ENCODE measurements at places on chromosomes 2 and 18.

DNA sequence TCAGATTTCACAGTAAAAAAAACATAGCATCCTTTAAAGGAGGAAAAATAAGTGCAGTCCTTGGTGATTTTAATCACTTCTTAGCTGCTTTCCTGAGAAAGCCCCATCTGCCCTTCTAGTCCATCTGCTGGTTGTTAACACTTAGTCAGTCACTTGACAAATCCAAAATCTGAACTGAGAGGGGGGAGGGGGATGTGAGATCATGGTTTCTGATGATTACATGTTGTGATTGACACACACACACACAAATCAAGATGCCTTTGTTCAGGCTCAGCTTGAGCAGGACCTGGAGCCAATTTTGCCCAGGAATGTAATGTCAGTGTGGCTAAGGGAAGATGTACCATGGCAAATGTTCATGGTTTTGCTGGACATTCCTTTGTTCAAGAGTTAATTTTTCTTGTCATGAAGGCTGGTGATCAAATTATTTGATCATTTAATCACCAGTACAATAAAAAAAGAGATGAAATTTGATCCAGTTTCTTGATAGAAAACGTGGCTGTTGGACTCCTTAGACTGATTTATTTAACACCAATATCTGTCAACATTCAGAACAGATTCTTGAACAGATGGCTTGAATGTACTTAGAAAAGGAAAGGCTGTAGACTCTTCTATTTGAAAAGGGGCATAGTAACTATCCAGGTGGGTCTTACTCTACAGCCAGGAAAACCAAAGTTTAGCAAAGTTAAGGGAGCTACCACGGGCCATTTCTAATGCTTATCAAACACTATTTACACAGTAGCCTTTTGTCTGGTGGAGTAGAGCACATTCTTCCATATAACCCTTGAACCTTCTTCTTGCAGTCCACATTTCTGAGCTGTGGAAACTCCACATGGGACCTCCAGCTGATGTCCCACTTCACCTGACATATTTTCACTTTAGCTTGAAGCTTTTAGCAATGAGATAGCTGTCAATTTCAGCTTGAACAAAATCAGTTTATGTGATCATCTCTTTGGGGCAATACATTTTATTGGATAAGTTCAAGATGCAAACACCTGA, 408.7 kb downstream of the PIK3C3 start:
- DNase-seq = peak; percentile 20

- DNase-seq = no peak
These were observed 183.4 kb downstream of the GALR1 start for GRCh38 chr18:77433076-77433475.

DNA sequence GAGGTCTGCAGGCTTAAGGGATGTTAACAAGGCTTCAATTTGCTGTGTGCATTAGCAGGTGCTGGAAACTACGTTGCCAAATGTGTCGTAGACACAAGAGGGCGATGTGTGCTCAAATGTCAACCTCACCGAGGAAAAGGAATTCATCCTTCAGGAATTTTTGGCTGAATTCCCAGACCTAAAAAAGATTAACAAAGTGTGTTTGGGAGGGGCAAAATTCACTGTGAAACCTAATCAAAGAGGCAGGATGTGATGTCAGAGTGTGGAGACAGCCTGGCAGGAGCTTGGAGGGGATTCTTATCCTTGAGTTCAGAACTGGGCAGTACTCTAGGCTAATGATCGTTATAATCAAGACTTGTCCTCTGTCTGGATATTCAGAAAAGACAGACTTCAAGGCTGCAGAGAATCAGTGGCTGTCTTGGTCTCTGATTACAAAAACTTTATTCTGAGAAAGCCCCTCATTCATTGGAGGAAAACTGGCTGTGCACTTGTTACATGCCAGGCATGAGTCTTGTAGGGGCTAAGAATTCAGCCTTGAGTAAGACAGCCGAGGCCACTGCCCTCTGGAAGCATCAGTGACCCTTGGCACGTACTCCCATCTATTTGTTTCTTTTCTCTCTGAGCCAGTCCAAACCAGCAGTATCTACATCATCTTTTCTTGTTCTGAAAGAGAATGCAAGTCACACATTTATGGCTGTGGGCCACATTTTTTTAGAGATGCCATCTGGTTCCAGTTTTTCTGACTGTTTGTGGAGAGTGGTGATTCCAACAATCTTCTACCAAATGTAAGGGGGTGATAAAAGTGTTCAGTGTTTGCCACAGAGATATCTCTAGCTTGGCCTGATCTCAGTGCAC, 18.7 kb upstream of the SCYGR1 start:
- DNase-seq = peak; percentile 63

- DNase-seq = no peak
These were observed 56.7 kb upstream of the MSTN start for GRCh38 chr2:190119257-190119656.

DNA sequence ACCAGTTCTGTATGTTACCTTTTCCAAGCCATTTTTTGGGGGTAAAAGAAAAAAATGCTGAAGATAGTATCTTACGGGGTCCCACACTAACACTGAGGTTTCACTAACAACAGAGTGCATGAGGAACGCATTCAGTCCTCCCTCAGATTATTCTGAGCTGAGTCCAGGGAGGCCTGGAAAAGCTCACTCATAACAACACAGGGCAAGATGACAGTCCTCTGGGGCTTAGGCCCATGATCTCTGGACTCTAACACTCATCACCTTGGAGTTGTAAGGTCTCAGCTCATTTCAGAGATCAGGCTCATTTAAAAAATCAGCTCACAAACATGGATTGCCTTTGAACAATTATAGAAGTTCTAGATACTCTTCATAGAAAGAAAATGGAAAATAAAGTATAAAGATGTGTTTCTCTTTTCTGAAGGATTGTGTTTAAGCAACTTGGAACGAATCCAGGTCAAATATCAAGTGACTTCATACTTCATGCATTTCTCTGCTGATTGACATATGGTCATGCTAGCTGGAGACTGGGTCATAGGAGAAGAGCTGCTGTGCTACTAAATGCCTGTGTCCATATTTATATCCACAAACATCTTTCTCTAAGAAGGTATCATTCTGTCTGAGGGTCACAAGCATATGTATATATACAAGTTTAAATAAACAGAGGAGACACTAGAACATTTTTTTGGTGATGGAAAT, 265.8 kb downstream of the ALK start:
- peak; percentile 21 for DNase-seq

DNA sequence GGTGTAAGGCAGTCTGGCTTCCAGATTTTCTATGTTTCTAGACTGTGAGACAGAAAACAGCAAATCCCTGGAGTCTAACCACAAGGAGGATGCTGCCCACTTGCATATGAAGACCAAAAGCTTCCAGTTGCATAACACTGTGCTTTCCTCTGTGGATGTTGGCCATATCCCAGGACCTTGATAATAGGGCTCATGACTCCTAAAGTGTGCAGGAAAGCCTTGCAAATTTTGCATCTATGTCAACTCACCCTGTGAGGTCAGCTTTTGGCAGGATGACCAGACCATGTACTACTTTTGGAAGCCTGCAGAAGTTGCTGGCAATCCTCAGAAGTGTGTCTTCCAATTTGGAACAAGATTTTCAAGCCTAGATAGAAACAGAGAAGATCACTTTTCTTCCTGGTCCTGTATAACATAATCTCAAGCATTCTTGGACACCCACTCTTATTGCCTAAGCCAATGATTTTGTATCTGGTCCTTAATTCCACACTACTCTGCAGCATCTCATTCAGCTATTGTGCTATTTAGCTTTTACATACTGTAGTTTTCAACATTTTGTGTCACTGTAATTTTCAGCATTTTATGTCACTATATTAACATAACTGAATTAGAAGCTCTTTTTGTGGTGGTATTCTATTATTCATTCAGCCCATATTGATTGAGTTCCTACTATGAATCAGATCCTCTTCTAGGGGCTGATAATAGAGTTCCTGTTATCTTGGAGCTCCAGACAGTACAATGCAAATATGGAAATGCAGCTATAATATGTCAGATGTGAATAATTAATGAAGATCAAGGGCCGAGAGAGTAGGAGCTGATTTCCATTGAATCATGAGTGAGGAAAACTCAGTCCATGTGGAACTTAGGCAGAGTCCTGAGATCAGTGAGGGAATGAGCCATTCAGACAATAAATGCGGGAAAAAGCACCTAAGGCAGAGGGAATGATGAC, 85.3 kb upstream of the RAB27B start:
- no peak for DNase-seq

DNA sequence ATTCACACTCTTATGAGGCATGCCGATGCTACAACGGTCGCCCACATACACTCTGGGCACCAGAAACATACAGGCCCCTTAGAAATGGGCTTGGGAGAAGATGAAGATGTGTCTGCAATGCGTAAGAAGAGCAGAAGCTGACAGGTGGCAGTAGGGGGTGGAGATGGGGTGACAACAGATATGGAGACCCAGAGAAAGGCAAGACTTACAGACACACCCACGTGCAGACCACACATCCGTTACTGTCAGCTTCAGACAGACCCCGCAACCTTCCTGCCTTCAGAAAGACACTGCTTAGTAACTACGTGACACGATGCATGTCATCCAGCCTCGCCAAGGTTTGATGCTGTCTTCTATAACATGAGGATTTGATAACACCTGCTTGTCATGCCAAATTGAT, 89.5 kb downstream of the ZFP36L2 start:
- no peak for DNase-seq

- DNase-seq = no peak
These were observed 50.5 kb upstream of the OTOS start for GRCh38 chr2:240191001-240191400.

GRCh38 chr2:75495862-75496261, 64.9 kb downstream of the EVA1A start:
- DNase-seq = no peak

- DNase-seq = no peak
These were observed 57.1 kb upstream of the TWIST2 start for GRCh38 chr2:238790833-238791230.

GRCh38 chr18:26304511-26304910, 78.3 kb downstream of the TAF4B start:
- no peak for DNase-seq

GRCh38 chr18:29361843-29362242, 1184.9 kb upstream of the CDH2 start:
- no peak for DNase-seq

GRCh38 chr18:48791636-48792105, 159.1 kb downstream of the SMAD7 start:
- DNase-seq = no peak

- DNase-seq = no peak
These were observed 234.3 kb upstream of the ACVR2A start for GRCh38 chr2:147610496-147611040.

GRCh38 chr2:241908686-241909420, 39.3 kb downstream of the RTP5 start:
- no peak for DNase-seq

GRCh38 chr2:132564065-132564464, 105.9 kb downstream of the LYPD1 start:
- no peak for DNase-seq

GRCh38 chr2:174338147-174338605, 3.4 kb downstream of the SP9 start:
- DNase-seq = no peak

DNA sequence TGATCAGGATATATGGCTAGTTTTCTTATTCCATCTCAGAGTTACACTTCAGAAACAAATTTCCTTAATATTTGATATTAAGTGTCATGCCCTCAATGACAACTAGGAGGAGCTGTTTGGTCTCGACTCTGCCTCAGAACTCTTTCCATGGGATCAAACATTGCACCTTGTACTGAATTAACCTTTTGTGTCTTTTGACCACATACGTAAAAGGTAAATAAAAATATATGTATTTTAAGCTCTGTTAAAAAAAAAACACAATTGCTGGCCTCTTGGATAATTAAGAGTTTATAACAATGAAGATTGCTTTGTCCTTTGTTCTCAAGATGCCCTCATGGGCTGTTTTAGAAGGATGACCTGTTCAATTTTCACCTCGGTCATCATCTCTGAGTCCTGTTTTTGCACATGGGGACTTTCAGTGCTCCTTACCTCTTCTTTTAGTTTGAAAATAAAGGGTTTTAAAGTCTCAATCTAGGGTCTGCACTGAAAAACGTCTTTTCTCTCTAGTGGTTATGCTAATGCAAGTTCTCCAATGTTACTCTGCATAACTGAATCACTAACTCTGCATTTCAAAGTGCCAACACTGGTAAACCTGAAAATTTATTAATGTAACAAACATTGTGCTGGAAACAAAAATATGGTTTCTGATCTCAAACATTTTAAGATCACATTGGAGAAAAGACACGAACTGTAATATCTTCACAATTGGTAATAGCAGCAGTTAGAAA, 18.8 kb upstream of the FN1 start:
- peak; percentile 12 for DNase-seq

DNA sequence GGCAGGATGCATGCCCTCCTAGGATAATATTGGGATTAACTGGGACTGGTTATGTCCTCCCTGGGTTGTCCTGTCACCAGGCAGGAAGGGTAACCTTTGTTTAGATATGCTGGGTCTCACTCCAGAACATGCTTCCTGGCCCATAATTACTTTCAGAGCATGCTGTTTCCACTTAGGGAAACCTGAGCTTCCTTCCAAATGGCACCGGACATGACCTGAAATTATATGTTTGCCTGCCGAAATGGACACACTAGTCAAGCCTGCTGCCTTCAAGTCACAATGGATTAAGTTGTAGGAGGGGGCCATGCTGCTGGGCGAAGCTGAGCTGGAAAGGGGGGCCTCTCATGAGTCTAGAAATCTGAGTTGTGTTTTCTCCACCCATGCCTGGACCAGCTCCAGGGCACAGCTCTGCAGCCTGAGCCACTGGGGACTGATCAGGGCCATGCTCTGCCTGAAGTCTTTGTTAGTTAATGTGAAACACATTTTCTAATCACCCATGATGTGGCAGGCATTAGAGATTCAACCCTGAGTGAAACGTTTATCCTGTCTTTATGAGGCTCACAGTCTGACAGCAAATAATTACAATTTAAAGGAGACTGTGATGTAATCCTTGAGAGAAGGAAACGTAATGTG, 273.3 kb downstream of the TNS1 start:
- DNase-seq = no peak

- DNase-seq = no peak
These were observed 3.5 kb upstream of the NEURL3 start for GRCh38 chr2:96508521-96509113.

GRCh38 chr18:39871961-39872360, 2083.1 kb upstream of the PIK3C3 start:
- DNase-seq = no peak

GRCh38 chr2:240435948-240436682, 652 bp downstream of the GPC1 start:
- DNase-seq = no peak

DNA sequence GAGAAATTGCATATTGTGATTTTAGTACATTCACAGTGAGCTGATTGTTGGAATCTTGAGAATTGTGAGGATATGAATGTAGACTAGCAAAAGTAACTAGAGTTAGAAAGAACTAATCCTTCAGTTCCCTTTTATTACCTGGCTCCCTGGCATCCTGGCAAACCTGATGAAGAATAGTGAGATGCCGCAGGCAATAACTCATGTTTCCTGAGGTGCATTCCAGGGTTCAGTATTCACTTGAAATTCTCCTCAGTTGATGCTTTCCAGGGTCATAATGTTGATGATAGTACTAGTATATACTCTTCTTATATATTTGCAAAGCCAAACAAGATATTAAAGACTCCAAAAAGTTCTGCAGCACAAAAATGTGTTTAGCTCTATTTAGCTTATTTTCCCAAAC, 432.1 kb upstream of the CELF4 start:
- DNase-seq = no peak
